ENCODE measurements at places on chromosomes 1 and 21.

DNA sequence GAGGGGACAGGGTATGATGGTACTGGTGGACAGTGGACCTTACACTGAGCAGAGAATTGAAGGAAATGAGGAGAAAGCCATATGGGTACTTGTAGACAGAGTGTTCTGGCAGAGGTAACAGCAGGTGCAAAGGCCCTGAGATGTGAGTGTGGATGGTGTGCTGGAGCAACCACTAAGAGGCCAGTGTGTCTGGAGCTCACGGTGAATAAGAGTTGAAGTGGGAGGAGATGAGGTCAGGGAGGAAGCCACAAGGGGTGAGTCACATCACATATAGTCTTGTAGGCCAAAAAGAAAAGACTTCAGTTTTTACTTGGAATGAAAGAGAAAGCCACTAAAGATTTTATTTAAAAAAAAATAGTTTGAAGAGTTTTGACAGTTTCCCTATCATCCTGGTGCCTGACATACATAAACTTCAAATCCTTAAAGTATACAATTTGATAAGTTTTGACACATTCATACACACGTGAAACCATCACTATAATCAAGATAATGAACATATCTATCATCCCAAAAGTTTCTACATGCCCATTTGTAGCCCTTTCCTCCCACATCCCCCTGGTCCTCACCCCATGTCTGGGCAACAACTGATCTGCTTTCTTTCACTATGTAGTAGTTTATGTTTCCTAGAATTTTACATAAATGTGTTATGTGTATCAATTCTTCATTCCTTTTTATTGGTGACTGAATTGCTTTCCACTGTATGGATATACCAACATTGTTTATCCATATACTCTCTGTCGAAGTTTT lies 148.4 kb downstream of the GPATCH2 start:
- DNase-seq, result no peak

GRCh38 chr1:220528679-220529501 lies 954 bp downstream of the MARK1 start:
- no peak for DNase-seq

- no peak for DNase-seq
Measured at GRCh38 chr1:50335036-50335435, 88.2 kb downstream of the DMRTA2 start.

DNA sequence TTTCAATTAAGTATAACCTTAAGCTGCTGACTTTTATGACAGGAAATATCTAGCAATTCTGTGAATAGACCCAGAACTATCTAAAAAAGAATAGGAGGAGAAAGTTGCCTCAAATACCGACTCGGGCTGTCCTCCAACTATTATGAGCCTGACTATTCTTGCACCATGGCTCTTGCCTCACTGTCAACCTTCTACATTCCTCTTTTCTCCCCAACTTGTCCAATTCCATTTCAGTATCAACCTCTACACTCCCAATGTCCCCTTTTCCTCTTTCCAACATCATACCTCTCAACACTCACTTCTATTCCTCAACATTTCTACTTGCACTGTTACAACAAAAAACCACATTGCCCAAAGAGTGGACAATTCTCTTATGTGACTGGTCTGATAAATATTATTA lies 2.3 kb downstream of the ZZZ3 start:
- no peak for DNase-seq

GRCh38 chr1:100077531-100077930 lies 55.2 kb downstream of the SASS6 start:
- DNase-seq, result no peak

DNA sequence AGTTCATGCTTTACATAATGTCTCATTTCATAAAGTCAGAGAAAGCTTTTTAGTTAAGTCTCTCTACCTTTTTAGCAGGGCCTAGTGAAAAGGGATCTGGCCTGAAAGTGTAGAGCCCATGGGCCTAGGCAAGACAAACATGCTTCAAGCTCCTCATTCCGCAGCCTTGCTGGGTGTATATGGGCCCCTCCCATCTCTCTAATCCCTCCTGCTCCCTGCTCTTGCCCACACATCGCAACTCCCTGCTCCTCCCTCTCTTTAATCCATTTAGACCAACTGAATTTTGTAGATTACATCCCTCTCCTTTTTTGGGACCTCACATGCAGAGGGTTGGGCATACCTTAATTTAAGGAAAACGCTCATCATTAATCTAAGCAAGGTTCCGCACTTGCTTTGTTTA lies 42.3 kb upstream of the CCDC190 start:
- DNase-seq, result no peak

GRCh38 chr1:10033359-10033845 lies 644 bp downstream of the UBE4B start:
- DNase-seq, result no peak

GRCh38 chr1:45200435-45200834 lies 6.0 kb downstream of the ZSWIM5 start:
- no peak for DNase-seq

GRCh38 chr1:7301664-7301981 lies 469.5 kb upstream of the VAMP3 start:
- no peak for DNase-seq
